GM23248 (cell line): ENCODE measurements at places on chromosomes 12 and 14. TPM values are rescaled to one million over a fixed set of nuclear protein-coding genes. Genes with fewer than 3 reads are reported as not detected.

ACOT6 gene
- not detected in 2 replicates for total RNA-seq

SPTB gene
- 0.11 and 0.51 TPM in 2 replicates for total RNA-seq

RAB15 gene
- total RNA-seq = 3.5 and 4.3 TPM in 2 replicates

PYM1 gene
- 20.1 and 25.9 TPM in 2 replicates for total RNA-seq

KRT74 gene
- total RNA-seq = not detected in 2 replicates

PSMD9 gene
- total RNA-seq = 93.7 and 134 TPM in 2 replicates

CCDC196 gene
- not detected in 2 replicates for total RNA-seq

GDF3 gene
- total RNA-seq = not detected in 2 replicates

SMIM41 gene
- not detected in 2 replicates for total RNA-seq

RPGRIP1 gene
- total RNA-seq = not detected in 2 replicates

GRCh38 chr12:32312049-32312670, 87.2 kb upstream of the FGD4 start:
- DNase-seq = peak; percentile 81

GRCh38 chr14:84546236-84546635, 983.7 kb upstream of the FLRT2 start:
- no peak for DNase-seq

DNA sequence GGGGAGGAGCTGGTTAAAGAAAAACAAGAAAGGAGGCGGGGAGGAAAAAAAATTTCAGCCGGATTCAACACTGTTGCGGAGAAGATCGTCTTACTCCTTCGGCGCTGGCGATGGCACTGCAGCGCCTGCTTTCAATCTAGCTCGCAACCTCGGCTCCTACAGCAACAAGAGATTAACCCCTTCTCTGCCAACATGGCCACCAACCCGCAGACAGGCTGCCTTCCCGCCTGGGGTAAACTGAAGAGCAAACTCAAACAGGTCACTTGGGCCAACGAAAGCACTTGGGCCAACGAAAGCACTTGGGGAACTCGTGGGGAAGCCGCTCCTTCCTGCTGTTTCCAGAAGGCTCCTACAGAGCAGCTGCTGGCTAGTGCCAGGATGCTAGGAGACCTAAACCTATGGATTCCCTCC, 73.7 kb downstream of the CIT start:
- DNase-seq = peak; percentile 80

DNA sequence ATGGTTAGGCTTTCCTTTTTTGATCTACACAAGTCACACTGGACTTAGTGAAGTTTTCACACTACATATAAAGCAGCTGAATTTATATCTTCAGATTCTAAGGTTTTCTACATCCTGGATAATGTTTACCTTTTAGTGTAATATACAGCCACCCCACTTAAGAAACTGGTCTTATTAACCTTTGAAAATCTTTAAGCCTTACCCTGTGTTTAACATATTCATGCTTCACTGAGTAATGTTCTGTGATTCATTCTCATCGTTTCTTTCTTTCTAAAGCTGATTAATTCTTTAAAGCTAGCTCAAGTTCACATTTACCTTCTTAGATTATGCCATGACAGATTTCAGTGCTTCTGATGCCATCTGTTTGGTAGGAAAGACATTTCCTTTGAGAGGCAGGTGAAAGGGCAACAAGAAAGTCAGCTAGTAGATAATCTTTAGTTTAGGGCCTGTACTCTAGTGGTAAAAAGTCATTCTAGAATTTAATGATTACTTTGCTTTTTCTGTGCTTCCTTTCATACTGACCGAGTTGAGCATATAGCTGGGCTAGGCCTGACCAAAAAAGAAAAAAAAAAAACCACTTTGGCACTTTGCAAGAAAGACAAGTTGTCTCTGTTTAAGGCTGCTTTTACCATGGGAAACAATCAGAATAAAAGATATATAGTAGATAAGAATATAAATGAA, 690.9 kb upstream of the FBXO33 start:
- DNase-seq = peak; percentile 58

- DNase-seq = peak; percentile 45
Measured at GRCh38 chr12:79997096-79997791, 62.3 kb upstream of the PPP1R12A start.

GRCh38 chr14:79820866-79821535, 390.3 kb downstream of the DIO2 start:
- no peak for DNase-seq

DNA sequence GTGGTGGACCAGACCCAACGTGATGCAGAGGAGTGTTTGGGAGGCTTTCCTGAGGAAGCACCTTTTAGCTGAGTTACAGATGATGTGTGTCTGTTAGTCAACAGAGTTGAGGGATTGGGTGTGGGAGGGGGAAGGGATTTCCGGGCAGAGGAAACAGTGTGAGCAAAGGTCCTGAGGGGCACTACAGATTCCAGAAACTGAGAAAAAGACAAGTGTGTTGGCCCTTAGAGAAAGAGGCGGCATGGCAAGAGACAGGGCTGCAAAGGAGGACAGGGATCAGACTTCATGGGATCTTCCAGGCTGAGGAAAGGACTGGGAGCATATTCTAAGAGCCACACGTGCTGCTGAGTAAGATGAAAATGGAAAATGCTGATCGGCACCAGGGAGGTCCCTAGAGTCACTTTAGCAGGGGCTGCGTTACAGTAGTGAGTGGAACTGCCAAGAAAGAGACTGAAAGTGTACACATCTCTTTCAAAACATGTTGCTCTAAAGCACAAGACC, 9.4 kb upstream of the RPS6KL1 start:
- no peak for DNase-seq

GRCh38 chr12:112183141-112184021, 58.0 kb downstream of the TRAFD1 start:
- peak; percentile 70 for DNase-seq

- DNase-seq = no peak
Measured at GRCh38 chr12:28574746-28575592, 384.7 kb downstream of the CCDC91 start.

DNA sequence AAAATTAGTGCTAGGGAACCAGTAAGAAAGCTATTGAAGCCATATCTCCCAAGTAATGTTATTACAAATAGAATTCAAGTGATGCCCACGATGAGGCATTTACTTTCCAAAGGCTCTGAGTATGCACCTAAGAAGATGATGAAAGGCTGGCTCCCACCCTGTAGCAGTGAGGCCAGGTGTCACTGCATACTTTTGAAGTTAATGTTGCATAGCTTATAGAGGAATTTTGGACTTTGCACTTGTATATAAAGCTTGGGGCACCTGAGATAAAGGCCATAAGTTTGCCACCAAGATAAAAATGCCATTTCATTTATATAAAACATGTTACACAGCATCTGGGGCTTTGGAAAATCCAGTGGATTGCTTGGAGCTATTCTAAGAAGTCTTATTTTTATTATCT, 96.2 kb downstream of the PTPRB start:
- no peak for DNase-seq

- DNase-seq = peak; percentile 96
Measured at GRCh38 chr14:52131640-52132320, 62.9 kb upstream of the NID2 start.

DNA sequence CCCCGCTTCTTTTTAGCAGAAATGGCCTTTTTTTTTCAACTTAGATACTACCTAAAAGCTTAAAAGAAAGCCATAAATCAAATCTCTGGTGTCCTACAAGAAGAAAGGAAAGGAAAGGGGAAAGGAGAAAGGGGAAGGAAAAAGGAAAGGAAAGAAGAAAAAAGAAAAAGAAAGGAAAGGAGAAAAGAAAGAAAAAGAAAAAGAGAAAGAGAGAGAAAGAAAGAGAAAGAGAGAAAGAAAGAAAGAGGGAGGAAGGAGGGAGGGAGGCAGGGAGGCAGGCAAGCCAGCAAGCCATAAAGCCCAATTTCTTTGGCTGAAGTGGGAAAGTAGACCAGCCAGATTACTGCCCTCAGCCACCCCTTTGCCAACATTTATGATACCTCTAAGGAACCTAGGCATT, 32.5 kb upstream of the SLC6A13 start:
- DNase-seq = no peak

- DNase-seq = peak; percentile 55
Measured at GRCh38 chr12:69929125-69929524, 104.1 kb downstream of the MYRFL start.

- peak; percentile 78 for DNase-seq
Measured at GRCh38 chr12:51549637-51550036, 41.4 kb upstream of the SCN8A start.

GRCh38 chr14:83153081-83153480, 1619.4 kb upstream of the SEL1L start:
- no peak for DNase-seq
